ENCODE measurements at places on chromosomes 12 and 14.

DNA sequence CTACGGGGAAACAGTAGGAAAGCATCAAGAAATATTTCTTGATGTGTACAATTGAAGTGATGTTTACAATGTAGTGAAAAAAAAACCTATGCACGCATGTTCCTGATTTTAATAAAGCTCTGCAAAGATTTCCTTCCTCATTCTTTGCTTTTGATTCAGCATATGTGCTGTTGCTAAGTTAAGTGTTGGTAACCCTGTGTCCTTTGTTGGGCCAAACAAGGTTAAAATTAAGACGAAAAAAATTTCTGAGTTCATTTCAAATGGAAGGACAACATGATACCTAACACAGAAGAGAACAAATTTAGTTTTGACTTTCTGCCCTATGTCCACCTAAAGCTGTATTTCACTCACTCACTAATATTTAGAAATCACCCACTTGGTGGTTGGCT lies 62.8 kb downstream of the PPP2R5C start:
- DNase-seq: peak; percentile 38

DNA sequence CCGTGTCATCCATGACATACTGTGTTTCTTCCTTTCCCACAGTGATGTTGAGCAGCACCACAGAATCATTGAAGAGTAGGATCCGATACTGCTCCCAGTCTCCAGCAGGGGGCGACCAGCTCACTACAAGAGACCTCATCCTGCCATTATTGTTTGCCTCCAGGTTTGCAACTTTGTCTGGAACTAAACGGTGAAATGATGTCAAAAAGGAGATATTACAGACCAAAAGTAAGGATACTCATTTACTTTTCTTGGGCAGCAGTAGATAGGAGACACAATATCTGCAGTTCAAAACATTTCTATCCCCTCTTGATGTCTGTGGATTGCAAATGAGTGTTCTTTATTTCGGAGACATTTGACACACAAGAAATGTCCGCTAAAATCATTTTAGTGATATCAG lies 47.2 kb downstream of the PTPRB start:
- DNase-seq: peak; percentile 79

GRCh38 chr12:72203764-72204335 lies 68.3 kb upstream of the TRHDE start:
- DNase-seq: no peak

GRCh38 chr14:104266631-104267575 lies 128.5 kb downstream of the KIF26A start:
- DNase-seq: peak; percentile 12

DNA sequence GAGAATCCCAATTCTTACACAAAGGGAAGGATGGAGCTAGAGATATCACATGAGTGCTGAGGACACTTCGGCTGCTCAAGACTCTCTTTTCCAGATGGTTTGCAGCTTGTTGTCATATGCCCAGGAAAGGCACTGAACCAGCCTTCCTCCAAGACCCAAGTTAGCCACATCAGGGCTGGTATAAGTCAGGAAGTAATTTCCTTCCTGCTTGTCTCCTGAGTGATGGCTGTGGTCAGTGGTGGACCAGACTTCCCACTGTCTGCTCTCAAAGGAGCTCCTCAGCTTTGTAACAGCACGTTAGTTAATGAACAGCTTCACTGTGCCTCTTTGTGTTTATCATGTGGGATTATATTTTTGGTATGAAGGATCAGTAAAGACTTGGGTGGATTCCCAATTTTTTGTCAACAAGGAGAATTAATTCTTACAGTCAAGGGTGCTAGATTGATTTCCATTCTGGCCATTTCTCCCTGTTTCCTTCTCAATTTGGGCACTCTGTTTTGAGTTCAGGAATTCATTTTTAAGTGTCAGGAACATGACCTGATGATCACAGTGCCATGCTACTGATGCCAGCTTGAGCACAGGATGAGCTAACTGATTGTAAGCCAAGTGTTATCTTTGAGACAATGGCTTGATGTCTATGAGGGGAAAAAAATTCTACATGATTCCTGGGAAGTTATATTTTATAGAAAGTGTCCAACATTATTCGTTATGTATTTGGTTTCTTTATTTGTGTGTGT lies 145.8 kb downstream of the GCH1 start:
- DNase-seq: no peak

All from lung (tissue), 17 donors.